ENCODE measurements at places on chromosomes 4 and X.

- DNase-seq, result no peak
These were observed 37.7 kb downstream of the NBDY start for GRCh38 chrX:56766554-56767347.

- DNase-seq, result no peak
These were observed 295.4 kb downstream of the TRIML1 start for GRCh38 chr4:188434643-188435042.

GRCh38 chr4:85113706-85114105 is 147.2 kb upstream of the WDFY3 start:
- no peak for DNase-seq

GRCh38 chrX:68146054-68146453 is 287.2 kb downstream of the OPHN1 start:
- DNase-seq, result peak; percentile 9

GRCh38 chrX:39982948-39983347 is 114.8 kb downstream of the BCOR start:
- no peak for DNase-seq

DNA sequence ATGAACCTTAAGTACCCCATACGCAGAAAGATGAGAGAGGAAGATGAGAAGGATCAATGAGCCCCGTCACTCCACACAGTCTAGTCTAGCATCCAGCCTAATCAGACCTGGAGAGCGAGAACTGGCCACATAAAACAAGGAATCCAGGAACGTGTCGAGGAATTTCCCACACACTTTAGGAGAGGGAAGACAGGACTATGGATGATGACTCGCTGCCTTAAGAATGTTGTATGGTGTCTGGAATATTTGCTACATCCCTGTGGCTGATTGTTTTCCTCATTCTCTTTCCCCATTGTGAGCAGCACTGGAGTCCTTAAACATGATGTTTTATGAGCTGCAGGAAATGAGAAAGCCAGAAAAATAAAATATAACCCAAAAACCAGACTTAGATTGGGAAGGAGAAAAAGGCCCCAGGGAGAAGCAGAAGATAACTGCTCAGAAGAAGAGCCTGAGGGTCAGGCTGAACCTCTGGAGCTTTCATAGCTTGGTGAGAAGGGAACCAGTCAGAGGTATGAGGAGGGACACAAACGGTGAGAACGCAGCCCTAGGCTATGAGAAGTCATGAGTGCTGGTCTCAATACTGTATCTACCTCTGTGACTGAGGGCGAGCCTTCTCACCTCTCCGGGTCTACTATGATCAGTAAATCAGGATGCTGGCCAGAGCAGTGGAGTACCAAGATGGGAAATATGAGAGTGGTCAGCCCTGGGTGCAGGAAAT is 139.5 kb upstream of the NOCT start:
- no peak for DNase-seq

GRCh38 chrX:2984342-2984741 is 22.0 kb upstream of the ARSH start:
- DNase-seq, result no peak

DNA sequence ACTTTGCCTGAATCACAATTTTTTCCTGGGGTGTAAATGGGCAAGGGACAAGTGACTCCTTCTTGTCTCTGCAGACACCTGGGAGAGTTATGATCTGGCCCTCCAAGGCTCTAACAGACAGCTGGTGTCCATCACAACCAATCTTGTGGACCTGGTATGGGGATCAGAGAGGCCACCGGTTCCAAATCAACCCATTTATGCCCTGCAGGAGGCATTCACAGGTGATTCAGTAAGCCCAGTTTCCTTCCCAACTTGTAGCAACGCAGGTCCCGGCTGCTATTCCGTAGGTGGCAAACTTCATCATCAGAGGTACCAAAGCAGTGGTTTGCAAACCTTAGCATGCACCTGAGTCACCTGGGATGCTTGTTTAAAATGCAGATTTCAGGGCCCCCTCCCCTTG is 8.8 kb downstream of the XPNPEP2 start:
- DNase-seq, result no peak

DNA sequence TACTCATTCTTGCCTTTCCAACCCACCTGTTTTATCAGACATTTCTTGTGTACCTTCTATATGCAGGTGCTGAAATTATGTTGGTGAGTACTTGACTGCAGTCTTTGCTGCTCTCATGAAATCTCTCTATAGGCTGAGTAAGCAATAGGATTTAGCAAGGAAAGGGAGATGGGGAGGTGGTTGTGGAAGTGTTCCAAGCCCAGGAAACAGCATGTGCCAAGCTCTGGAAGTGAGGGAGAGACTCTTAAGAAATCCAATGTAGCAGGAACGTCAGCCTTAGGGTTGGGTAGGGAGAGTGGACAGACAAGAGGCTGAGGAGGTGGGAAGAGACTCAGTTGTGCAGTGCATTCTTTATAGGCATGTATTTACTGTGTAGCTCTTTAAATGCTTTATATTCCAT is 5.6 kb downstream of the SEPTIN11 start:
- DNase-seq, result no peak

- no peak for DNase-seq
These were observed 1350.0 kb downstream of the ADGRL3 start for GRCh38 chr4:62550121-62550520.

- no peak for DNase-seq
These were observed 428.6 kb upstream of the AMOT start for GRCh38 chrX:113269203-113269602.

DNA sequence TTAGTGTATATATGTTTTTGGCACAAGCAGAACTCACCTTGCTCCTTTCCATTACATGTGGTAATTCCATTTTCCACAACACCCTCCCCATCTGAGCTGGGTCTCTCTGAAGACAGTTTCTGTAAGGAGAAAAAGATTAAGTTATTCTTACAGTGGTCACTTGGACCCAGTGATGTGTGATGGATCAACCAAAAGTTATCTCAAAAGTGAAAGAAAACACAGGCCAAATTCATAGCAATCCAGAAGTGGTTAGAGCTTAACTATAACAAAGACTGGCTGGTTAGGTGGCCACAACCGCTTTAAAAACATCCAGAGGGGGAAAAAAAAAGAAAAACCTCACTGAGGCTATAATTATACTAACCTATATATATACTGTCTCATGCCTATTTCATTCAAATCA is 123.7 kb downstream of the AFAP1 start:
- no peak for DNase-seq

GRCh38 chr4:21744046-21744445 is 204.5 kb downstream of the KCNIP4 start:
- no peak for DNase-seq

DNA sequence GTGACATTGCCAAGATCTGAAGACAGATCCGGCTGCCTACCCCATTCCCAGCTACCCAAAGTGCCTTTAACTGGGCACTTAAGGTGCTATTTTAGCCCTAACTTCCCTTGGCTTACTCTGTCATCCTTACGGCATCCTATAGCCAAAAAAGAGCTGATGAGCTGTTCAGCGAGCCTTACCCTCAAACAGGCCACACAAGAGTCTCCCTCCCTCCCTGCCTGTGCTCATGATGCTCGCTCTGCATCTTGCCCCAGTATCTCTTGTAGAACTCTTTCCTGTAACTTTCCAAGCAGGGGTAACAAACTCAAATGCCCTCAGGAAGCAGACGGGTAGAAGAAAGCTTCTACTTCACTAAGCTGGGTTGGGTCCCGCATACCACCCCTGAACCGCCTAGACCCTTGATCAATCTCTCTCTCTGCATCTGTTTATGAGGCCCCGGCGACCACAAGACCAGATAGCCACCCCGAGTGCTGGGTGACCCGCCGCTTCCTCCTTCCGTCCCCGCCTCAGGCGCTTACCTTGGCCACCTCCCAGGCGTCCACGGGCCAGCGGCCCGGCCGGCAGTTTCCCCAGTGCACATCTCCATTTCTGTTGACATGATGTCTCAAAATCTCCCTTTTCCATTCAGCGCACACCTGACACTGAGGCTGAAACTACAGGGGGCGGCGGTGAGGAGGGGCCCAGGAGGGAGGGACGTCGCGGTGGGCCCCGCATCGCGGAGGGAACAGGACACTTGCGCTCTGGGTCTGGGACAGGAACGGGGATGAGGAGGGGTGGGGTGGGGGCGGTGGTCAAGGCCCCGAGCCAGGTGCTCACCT is 663 bp downstream of the CXorf38 start:
- peak; percentile 68 for DNase-seq
